ENCODE measurements at places on chromosomes 13 and 19.

- DNase-seq, result no peak
Observed at GRCh38 chr13:40251343-40252032, 415.0 kb downstream of the FOXO1 start.

- no peak for DNase-seq
Observed at GRCh38 chr13:25112695-25113255, 16.8 kb downstream of the PABPC3 start.

DNA sequence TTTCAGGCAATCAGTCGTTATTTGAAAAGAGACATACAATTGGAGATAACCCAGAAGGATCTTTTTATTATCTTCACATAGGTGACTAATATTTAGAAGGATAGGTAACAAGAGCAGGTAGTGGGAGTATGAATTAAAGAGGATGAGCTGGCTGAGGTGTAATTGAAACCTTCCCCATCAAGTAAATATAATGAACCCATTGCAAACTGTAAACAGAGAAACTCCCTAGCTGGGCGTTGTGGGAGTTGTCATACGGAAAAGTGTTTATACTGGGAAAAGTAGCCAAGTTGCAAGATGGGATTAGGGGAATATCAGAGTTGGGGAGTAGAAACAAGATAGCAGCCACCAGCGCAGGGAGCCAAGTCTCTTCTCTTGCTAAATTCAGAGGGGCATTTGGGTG is 448.4 kb downstream of the COG6 start:
- DNase-seq, result no peak

DNA sequence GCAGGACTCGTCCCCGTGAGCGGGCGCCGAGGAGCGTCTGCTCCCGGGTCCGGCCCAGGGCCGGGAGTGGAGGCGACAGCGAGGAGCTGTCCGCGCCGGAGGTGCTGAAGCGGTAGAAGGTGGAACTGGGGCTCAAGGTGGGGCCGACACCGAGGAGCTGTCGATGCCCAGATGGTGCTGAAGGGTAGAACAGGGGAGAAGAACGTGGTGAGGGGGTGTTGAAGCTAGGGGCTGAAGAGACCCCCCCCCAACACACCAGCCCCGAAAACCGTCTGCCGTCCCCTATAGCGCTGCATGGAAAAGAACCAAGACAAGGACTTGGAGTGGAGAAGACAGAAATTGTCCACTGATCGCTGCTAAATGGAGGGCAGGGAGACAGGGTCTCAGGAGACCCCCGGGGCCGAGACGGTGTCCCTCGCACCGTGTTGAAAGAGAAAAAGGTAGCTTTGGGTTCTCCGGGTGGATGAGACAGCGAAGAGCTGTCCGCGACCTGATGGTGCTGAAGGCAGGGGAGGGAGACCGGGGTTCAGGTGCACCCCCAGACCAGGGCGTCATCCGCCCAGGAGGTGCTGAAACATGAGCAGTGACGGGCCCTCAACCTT is 7.1 kb upstream of the PDE4C start:
- peak; percentile 56 for DNase-seq

DNA sequence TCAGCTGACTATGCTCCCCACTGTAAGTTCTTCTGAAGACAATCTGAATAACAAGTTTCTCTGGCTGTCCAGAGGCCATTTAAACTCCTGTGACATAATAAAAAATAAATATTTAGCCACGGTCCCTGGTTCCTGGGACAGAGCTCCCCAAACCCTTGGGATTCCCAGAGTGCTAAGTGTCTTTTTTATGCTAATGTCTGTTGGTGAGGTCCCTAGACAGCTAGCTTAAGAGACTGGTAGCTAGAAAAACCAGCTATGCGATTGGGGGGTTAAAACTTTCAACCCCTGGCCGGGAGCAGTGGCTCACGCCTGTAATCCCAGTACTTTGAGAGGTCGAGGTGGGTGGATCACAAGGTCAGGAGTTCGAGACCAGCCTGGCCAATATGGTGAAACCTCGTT is 5.9 kb downstream of the EPSTI1 start:
- no peak for DNase-seq

- DNase-seq, result no peak
Observed at GRCh38 chr13:111661776-111662175, 341.3 kb downstream of the TEX29 start.

- peak; percentile 55 for DNase-seq
Observed at GRCh38 chr19:2977746-2978138, 378 bp downstream of the TLE6 start.

DNA sequence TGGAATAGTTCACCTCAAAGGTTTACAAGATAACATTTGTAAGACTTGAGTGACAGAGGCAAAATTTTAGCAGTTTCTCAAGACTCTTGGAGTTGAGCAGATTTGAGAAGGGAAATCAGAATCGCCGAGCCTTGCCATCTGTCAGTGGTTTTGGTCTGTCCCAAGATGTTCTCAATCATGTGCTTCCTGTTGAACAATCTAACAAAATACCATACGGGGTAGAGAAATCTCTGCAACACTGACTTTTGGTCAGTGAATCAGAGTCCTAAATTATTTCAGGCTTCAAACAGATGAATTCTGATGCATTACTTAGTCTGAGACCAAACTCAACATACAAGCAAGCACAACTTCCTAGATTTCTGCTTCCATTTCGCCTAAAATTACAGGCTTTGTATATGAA is 3.8 kb downstream of the KCTD12 start:
- DNase-seq, result no peak

DNA sequence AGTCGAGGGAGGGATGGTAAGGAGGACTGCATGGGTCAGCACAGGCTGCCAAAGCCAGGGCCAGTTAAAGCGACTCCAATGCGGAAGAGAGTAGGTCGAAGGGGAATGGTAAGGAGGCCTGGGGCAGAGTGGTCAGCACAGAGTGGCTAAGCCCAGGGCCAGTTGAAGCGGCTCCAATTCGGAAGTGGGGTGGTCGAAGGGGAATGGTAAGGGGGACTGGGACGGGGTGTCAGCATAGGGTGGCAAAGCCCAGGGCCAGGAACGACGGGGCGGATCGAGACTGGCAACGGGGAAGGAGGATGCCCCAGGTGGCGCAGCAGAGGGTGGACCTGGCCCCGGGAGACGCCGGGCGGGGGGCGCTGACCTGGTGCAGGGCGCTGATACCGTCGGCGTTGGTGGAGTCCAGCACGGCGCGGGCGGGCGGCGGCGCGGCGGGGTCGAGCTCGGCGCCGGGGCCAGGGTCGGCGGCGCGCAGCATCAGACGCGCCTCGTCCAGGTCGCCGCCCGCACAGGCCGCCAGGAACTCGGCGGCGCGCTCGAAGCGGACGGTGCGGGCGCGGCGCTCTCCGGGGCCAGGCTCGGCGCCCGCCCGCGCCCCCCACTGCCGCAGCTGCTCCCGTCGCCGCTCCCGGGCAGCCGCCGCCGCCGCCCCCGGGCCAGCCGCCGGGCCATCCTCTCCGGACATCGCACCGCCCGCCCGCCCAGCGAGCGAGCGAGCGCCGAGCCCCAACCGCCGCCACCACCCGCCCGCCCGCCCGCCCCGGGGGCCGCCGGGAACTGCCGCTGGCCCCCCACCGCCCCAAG is at the start of gene PPP1R12C:
Gene PPP1R12C, minus strand, starts transcription at position 779 of the 804 bp plus-strand sequence. Its CDS starts 94 bp downstream, at position 685.
- DNase-seq, result no peak

DNA sequence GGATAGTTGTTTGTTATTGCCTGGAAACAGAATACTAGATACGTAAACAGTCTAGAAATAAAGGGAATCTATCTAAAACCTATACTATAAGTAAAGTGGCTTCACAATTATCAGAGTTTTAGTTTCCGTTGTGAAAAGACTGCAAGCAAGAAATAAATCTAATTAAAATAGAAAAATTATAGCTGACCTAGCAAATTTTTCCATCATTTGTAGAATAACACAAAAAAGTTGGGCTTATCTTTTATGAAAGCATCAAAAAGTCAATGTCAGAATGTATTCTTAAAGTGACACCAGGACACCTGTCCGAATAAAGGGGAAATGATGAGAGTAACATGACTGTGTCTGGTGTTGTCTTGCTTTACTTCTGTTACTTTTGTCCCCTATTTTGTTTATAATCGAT is 1248.9 kb upstream of the MIR17HG start:
- DNase-seq, result no peak

GRCh38 chr19:34041925-34042521 is 130.3 kb upstream of the LSM14A start:
- peak; percentile 78 for DNase-seq

GRCh38 chr13:33174931-33175330 is 110.6 kb downstream of the STARD13 start:
- DNase-seq, result no peak

- no peak for DNase-seq
Observed at GRCh38 chr13:44620057-44620456, 43.9 kb upstream of the TSC22D1 start.

DNA sequence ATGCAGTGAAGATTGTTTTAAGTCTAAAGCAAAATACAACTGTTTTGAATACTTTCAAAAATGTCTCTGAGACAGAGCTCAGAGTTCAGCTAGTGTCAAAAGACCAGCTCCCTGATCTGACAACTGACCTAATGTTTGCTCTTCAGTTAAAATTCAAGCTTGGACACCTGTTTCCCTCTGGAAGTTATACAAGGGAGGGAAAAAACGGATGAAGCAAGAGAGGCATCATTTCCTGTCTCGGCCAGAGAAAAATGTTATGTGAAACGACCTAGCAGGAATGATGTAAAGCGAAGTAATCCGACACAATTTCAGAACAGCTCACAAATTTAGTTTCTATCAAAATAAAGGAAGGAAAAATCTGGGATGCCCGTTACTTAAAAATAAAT is 59.4 kb downstream of the ZAR1L start:
- no peak for DNase-seq

DNA sequence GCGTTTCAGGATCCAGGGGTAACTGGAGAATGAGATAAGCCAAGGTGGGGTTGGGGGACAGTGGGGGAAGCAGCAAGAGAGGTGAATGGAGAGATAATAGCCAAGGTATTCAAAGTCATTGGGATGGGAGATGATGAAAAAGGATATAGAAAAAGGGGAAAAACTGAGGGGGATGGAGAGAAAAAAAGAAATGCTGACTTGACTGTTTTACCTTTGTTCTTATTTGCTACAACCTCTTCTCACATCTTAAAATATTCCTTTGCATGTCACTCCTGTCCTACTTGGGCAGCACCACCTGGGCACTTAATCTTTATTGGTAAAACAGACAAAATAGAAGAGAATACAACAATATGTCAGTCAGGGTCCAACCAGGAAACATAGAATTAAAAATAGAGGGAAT is 56.0 kb upstream of the FNDC3A start:
- no peak for DNase-seq

DNA sequence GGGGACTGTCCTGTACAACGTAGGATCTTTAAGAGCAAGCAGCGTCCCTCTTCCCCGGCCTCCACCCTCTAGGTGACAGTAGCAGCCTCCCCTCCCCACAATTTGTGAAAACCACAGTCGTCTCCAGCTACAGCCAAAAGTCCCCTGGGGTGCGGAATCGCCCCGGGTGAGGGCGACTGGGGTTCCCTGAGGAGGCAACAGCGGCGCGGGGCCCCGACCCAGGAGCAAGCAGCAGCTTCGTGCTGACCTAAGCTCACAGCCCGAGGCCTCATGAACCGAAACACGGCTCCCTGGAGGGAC is 322 bp downstream of the ZNF558 start:
- DNase-seq, result no peak

DNA sequence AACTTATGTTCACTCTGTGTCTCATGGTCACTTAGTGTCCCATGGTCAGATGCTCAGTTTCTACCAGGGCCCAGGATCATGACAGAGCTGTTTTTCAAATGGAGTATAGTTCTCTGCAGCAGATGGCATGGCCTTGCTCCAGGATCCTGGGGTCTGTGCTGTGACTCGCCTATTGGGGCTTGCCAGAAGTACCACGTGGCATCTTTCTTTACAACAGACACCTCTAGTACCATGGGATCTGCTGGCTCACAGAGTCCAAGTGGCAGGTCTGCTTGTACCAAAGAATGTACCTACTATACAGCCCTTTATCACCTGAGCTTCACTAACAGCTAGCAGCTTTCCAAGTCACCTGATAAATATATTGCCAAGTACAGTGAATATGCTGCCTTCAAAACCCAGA is 6.0 kb upstream of the RNF6 start:
- DNase-seq, result no peak

GRCh38 chr19:19031891-19032290 is 1.4 kb downstream of the SUGP2 start:
- DNase-seq, result no peak

GRCh38 chr19:47661611-47662010 is 51.6 kb upstream of the EHD2 start:
- DNase-seq, result no peak

DNA sequence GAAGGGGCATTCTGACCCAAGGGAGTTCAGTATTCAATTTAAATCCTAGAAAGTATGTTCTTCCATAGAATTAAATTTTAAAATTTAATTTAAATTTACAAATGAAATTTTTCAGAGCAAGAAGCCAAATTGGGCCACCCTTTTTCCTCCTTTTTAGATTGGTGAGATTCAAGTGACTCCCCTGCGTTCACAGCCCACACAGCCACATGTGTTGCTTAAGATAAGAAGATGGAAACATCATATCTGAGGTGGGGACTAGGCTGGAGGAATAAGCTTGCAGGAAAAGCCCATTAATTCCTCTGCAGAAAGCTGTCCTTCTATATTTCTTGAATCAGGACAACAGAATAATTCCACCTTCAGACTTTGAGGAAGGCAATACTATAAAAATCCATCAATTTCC is 392.7 kb upstream of the ZNF507 start:
- DNase-seq, result no peak

DNA sequence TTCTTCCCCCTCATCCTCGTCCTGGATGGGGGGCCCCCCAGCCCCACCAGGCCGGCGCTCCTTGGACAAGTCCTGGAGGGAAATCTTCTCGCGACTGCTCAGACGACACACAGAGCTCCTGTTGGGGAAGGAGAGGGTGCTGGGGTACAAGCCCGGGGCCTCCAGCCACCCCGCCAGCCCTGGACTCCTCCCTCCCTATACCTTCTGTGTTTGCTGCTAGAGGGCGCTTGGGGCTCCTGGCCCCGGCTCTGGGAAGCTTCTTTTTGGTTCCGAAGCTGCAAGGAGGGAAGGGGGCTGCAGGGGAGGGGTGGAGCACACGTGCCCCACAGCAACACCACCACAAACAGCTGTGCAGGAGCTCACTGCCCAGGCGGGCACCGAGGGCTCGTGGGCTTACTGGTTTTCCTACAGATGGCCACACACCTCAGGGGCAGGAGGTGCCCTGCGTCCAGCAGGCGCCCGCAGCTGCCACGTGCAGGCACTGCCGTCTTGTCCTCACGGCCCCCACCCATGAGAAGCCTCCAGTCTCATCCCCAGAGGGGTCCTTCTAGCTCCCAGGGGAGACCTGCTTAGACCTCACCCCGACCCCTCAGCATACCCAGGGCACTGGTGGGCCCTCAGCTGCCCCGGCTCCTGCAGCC is 20.5 kb downstream of the EPS8L1 start:
- DNase-seq, result no peak
